ENCODE measurements at places on chromosomes 6 and 20. TPM values are rescaled to one million over a fixed set of nuclear protein-coding genes. Genes with fewer than 3 reads are reported as not detected.
A peak's percentile ranks its signal among the peaks of the same experiment; 100 is the strongest.

The TFEB gene
- total RNA-seq, result 31.0 TPM

The PLA2G7 gene
- total RNA-seq, result 10.6 TPM

The DEFB119 gene
- total RNA-seq, result not detected

The KCNK5 gene
- 14.3 TPM for total RNA-seq

The RSPH3 gene
- total RNA-seq, result 22.5 TPM

The TRIM26 gene
- total RNA-seq, result 59.5 TPM

The OR5V1 gene
- total RNA-seq, result not detected

The C6orf15 gene
- not detected for total RNA-seq

The SCAND1 gene
- total RNA-seq, result 123 TPM

GRCh38 chr6:2363211-2363610 lies 117.8 kb upstream of the GMDS start:
- no peak for DNase-seq
- no peaks in the 10 kb centered on the region for H3K4me1 ChIP-seq
- no peak overlapping the region for H3K27ac ChIP-seq
- H3K4me3 ChIP-seq, result no peak overlapping the region
- no peaks in the 10 kb centered on the region for H3K27me3 ChIP-seq

GRCh38 chr6:15287670-15288375 lies 42.0 kb downstream of the JARID2 start:
- no peak overlapping the region for H3K27ac ChIP-seq
- no peak for DNase-seq
- no peaks in the 10 kb centered on the region for H3K27me3 ChIP-seq

DNA sequence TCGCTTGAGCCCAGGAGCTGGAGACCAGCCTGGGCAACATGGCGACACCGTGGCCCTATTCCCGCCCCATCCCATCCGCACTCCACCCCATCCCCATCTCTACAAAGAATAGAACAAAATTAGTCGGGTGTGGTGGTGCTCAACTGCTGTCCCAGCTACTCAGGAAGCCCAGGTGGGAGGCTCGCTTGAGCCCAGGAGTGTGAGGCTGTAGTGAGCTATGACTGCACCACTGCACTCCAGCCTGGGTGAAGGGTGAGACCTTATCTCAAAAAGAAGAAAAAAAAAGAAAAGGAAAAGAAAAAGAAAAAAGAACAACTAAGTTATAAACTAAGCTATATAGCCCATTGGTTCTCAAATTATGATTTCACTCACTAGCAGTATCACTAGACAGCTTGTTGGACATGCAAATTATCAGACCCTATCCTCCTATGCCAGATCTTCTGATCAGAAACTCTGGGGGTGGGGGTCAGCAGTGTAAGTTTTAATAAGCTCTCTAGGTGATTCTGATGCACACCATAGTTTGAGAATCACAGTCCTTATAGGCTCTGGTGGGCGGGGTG lies 491 bp upstream of the ITCH start:
- peak overlapping the region; percentile 91 for H3K27ac ChIP-seq
- no peaks in the 10 kb centered on the region for H3K36me3 ChIP-seq
- no peaks in the 10 kb centered on the region for H3K27me3 ChIP-seq
- no peak for DNase-seq

DNA sequence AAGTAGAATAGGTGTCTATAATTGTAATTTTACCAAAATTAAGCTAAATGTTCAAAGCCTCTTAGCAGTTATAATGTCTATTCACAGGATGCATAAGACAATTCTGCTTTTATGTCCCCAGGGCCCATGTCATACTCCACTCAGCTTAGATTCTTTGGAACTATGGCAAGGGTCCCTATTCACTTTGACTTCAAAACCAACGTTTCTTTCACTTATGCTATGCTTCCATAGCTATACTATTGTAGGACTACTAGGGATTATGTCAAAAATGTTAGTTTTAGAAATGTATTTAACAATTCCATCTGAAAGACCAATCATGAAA lies 15.8 kb upstream of the ADGRG6 start:
- no peaks in the 10 kb centered on the region for H3K27me3 ChIP-seq
- no peak overlapping the region for H3K4me3 ChIP-seq
- H3K4me1 ChIP-seq, result no peaks in the 10 kb centered on the region
- H3K27ac ChIP-seq, result no peak overlapping the region
- H3K36me3 ChIP-seq, result no peaks in the 10 kb centered on the region

- H3K27me3 ChIP-seq, result no peaks in the 10 kb centered on the region
- H3K27ac ChIP-seq, result peak within 1 kb of the TSS; percentile 36
- DNase-seq, result peak; percentile 99
- no peaks in the 10 kb centered on the region for H3K36me3 ChIP-seq
- H3K4me1 ChIP-seq, result no peaks in the 10 kb centered on the region
Measured at GRCh38 chr6:46170357-46171289, at the start of gene ENPP5. ENPP5 (minus strand) TSS chr6:46170980; CDS start chr6:46168262, 2,718 bp downstream.

DNA sequence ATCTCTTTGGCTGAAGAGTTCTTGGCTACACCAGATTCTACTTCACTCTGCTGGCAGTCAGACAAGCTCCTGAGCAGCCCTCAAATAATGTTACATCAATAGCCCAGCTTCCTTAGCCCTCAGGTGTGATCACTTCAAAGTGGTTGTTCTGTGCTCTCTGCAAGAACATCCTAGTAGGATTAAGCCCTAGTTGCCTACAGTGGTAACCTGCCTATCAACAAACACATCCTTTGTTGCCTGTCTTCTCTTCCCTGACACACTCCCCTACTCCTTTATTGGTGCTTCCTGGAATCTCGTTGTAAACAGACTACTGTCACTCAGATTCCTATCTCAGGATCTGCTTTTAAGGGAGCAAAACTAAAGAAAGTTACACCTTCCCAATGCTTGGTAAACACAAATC lies 45.1 kb upstream of the TASP1 start:
- H3K4me1 ChIP-seq, result no peaks in the 10 kb centered on the region
- H3K27ac ChIP-seq, result no peak overlapping the region
- H3K27me3 ChIP-seq, result no peaks in the 10 kb centered on the region
- H3K4me3 ChIP-seq, result no peak overlapping the region

- DNase-seq, result no peak
- no peak overlapping the region for H3K4me3 ChIP-seq
- no peaks in the 10 kb centered on the region for H3K4me1 ChIP-seq
- no peak overlapping the region for H3K27ac ChIP-seq
Measured at GRCh38 chr6:90905351-90905750, 318.5 kb upstream of the MAP3K7 start.

DNA sequence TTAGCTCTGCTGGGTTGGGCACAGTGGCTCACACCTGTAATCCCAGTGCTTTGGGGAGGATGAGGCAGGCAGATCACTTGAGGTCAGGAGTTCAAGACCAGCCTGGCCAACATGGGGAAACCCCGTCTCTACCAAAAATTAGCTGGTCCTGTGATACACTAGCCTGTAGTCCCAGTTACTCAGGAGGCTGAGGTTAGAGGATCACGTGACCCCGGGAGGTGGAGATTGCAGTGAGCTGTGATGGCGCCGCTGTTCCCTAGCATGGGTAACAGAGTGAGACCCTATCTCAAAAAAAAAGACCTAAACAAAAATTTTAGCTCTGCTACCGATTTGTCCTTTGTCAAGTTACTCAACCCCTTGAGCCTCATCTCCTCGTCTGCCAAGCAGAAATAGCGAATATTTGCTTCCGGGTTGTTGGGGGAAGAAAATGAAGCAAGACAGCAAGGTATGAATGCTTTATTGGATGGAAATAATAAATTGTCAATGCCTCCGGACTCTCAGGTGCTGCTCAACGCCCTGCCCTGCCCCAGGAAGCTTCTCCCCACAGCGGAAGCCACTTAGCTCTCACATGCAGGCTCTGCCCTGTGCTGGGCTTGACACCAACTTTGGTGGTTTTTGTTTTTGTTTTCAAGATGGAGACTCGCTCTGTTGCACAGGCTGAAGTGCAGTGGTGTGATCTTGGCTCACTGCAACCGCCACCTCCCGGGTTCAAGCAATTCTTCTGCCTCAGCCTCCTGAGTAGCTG lies 24.9 kb upstream of the ITCH start:
- no peaks in the 10 kb centered on the region for H3K4me1 ChIP-seq
- H3K27me3 ChIP-seq, result no peaks in the 10 kb centered on the region

DNA sequence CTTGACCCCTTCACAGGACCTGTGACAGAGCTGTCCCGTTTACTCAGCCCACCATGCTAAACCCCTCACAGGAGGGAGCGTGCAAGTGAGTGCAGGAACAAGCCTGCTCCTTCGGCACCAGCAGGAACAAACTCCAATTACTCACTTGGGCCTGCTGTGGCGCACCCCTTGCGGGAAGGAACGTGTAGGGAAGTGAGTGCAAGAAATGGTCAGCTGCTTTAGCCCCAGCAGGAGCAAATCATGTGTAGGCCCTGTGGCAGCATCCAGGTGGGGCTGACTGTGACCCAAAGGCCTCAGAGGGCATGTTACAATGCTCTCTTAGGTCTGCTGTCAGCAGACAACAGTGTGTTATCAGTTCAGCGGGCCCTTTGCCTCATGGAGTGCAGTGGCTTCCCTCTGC lies 574.4 kb downstream of the PRKN start:
- no peaks in the 10 kb centered on the region for H3K4me1 ChIP-seq
- no peak for DNase-seq
- no peak overlapping the region for H3K4me3 ChIP-seq
- no peaks in the 10 kb centered on the region for H3K27me3 ChIP-seq
- no peaks in the 10 kb centered on the region for H3K36me3 ChIP-seq

GRCh38 chr6:16669227-16669626 lies 92.0 kb downstream of the ATXN1 start:
- no peak for DNase-seq
- H3K36me3 ChIP-seq, result no peaks in the 10 kb centered on the region
- no peak overlapping the region for H3K4me3 ChIP-seq
- H3K27me3 ChIP-seq, result no peaks in the 10 kb centered on the region
- H3K4me1 ChIP-seq, result peaks cover 32% of the 10 kb centered on the region
- H3K27ac ChIP-seq, result no peak overlapping the region

- H3K4me3 ChIP-seq, result no peak overlapping the region
- H3K36me3 ChIP-seq, result peaks cover 4% of the 10 kb centered on the region
- no peaks in the 10 kb centered on the region for H3K27me3 ChIP-seq
- peaks cover 75% of the 10 kb centered on the region for H3K4me1 ChIP-seq
- H3K27ac ChIP-seq, result no peak overlapping the region
Measured at GRCh38 chr20:25045343-25045712, 12.6 kb downstream of the ACSS1 start.

DNA sequence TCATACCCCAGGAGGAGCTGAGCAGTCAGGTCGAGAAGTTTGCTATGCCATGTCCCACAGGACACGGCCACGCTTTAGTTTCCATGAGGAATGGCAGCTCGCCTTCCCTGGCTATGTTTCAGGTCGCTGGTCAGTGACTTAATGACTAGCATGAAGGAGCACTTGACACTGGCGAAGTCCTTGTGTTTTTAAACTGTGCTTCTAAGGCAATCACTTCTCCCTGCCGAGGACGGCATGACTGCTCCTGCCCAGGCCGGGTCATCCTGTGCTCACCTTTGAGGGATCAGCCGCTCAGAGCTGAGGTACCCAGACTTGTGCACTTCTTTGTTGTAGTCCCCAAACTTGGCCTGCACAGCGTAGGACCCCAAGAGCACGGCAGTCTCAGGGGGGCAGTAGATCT lies 34.1 kb downstream of the EZR start:
- no peak overlapping the region for H3K4me3 ChIP-seq
- H3K4me1 ChIP-seq, result peaks cover 71% of the 10 kb centered on the region
- H3K36me3 ChIP-seq, result peaks cover 46% of the 10 kb centered on the region
- H3K27me3 ChIP-seq, result no peaks in the 10 kb centered on the region
- H3K27ac ChIP-seq, result peak overlapping the region; percentile 93

DNA sequence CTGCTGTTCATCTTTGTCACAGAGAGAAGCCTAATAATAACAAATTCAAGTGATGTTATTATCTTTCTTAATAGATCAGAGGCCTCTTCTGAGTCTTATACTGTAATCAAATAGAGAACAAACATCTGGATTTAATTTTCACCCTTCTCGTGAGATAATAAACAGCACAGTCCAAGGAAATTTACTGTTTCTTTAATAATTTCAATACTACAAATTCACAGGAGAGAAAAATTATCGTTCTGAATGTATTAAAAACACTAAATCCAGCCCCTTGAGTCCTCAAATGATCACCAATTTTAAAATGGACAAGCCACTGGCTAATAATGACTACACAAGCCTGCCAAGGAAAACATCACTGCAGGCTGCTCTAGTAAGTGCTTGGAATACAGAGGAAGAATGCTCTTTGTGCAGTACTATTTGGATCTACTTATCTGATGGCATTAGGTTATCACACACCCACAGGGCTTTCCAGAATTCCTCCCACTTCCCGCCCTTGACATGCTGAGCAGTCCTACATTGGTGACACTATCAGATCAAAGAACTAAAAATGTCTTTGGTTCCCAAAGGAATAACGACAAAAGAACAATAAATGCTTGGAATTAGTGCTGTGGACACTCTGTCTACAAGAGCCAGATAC lies 38.1 kb downstream of the SYNE1 start:
- H3K27me3 ChIP-seq, result no peaks in the 10 kb centered on the region
- H3K4me3 ChIP-seq, result no peak overlapping the region
- DNase-seq, result no peak
- no peak overlapping the region for H3K27ac ChIP-seq
- no peaks in the 10 kb centered on the region for H3K4me1 ChIP-seq

DNA sequence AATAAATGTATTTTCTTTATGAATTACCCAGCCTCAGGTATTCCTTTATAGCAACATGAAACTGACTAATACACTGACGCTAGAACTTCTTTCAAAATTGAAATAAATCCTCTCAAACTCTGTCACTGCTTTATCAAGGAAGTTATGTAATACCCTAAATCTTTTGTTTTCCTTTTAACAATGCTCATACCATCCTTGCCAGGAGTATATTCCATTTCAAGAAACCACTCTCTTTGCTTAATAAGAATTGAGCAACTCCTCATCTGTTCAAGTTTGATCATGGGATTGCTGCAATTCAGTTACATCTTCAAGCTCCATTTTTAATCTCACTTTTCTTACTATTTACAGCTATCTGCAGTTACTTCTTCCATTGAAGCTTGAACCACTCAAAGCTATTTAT lies 707.6 kb upstream of the MARCKS start:
- no peak overlapping the region for H3K4me3 ChIP-seq
- no peak for DNase-seq
- H3K4me1 ChIP-seq, result no peaks in the 10 kb centered on the region
- H3K27ac ChIP-seq, result no peak overlapping the region
- H3K36me3 ChIP-seq, result no peaks in the 10 kb centered on the region

All from thyroid gland (tissue), 4 donors.